Head of caudate nucleus (tissue), 42 donors: ENCODE measurements at places on chromosomes 5 and 9.

GRCh38 chr5:57862942-57863341, 380.3 kb upstream of the ACTBL2 start:
- no peak for DNase-seq

DNA sequence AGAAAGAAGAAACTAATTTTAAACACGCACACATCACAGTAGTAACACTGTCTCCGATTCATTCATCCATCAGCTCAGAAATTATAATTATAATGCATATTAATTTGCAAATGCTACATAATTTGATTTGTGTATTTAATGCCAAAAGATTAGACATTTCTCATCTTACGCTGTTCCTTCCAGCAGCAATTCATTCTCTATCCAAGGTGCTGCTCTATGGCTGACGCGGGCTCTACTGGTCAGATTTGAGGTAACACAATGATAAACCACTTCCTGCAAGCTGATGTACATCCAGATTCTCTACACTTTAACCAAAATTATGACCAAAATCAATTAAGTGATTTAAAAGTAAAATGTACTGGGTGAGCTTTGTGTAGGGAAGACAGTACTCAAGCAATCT, 77.9 kb upstream of the ICE1 start:
- no peak for DNase-seq

- DNase-seq: no peak
Measured at GRCh38 chr9:20382460-20383071, 239.7 kb downstream of the MLLT3 start.

GRCh38 chr5:171632616-171633015, 153.0 kb upstream of the SMIM23 start:
- no peak for DNase-seq

DNA sequence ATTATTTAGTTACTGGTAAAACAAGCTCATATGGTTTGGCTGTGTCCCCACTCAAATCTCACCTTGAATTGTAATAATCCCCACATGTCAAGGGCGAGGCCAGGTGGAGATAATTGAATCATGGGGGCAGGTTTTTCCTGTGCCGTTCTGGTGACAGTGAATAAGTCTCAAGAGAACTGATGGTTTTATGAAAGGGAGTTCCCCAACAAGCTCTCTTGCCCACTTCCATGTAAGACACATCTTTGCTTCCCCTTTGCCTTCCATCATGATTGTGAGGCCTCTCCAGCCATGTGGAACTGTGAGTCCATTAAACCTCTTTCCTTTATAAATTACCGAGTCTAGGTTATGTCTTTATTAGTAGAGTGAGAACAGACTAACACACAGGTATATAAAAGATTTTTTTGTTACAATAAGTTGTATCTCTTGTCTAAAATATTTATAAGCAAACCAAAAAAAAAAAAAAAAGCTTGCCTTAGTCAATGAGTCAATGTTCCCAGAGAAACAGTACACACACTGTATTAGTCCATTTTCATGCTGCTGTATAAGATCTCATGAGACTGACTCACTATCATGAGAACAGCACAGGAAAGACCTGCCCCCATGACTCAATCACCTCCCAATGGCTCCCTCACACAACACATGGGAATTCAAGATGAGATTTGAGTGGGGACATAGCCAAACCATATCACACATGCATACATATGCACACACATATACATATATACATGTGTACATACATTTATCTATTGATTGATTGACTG, 138.3 kb downstream of the BASP1 start:
- DNase-seq: no peak

GRCh38 chr5:146813346-146814157, 65.0 kb downstream of the PPP2R2B start:
- DNase-seq: no peak

DNA sequence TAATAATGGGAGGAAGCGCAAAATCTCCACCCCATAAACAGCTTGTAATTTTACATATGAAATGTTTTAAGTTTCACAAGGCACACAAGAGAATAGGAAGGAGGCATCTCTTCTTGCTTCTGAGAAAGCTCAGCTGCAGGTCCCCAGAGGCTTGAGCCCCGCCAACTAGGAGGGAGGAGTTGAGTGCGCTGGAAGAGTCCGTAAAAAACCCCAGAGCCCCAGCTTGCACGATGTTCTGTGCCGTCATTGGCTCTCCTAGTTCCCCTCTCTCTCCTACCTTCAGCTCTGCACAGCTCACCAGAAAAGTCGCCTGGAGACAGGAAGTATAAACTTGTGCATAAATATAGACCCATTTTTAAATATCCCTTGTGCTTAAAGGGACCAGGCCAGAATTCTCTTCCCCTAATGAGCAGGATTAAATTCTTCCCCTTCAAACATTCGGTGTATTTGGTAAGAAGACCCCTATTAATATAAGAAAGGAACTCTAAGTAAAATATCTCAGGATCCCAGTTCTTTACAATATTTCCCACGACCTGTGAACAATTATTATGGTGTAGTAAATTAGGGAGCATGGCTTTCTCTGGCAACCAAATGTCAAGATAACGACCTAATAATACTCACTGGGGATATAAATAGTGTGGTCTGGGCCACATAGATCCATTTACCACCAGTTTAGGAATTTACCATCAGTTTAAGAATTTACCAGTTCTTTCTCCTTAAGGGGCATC, 13.7 kb downstream of the GLRX start:
- DNase-seq: peak; percentile 10

DNA sequence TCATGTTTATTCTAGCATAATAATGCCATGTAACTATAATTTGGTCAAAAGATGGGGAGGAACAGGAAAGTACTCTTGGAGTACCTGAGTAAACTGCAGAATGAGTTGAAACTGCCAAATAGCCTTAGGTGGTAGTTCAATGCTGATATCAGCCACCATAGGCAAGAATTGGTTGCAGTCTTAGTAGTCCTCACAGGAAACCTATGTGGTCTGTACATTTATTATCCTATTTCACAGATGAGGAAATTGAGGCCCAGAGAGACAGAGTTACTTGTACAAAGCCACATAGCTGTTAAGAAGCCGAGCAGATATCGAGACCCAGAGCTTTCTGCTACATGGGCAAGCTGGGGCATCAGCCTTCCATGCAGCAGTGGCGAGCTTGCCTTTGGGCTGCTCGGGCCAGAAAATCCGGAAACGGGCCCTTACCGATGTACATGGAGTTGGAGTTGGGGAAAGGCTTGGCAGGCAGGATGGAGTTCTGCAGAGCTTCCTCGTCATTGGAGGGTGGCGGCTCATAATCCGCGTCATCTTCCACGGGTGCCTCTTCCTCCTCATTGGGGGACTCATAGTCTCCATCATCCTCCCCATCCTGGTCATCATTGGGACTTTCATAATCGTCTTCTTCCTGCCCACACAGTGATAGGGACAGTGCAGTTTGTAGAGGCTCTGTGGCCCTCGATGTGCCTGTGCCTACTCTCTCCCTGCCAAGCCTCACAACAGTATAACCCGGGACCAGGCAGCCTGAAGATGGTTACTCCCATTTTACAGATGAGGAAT, 27.1 kb downstream of the LCP2 start:
- no peak for DNase-seq

DNA sequence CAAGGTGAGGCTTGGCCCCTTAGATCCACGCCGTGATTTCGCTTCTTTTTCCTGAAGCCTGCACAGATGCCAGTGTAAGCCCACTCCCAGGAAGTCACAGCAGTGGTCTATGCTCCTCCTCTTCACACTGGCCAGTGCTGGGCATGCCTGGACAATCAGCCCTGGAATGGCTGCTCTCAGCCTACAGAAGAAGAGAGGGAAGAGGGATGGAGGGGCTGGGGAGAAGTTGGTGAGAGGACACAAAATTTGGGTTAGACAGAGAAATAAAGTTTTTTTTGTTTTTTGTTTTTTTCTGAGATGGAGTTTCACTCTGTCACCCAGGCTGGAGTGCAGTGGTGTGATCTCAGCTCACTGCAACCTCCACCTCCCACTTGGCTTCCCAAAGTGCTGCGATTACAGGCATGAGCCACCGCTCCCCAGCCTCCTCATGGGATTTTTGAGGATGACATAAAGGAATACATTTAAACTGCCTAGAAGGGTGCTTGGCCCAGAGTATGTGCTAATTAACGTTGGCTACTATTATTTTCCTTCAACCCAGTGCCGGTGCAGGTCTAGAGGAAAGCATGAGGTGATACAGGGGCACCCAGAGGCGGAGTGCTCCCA, 830 bp downstream of the S100Z start:
- DNase-seq: peak; percentile 84

GRCh38 chr9:90915693-90916092, 114.1 kb downstream of the SYK start:
- no peak for DNase-seq

GRCh38 chr9:694092-694402, 147.4 kb upstream of the DMRT1 start:
- no peak for DNase-seq

DNA sequence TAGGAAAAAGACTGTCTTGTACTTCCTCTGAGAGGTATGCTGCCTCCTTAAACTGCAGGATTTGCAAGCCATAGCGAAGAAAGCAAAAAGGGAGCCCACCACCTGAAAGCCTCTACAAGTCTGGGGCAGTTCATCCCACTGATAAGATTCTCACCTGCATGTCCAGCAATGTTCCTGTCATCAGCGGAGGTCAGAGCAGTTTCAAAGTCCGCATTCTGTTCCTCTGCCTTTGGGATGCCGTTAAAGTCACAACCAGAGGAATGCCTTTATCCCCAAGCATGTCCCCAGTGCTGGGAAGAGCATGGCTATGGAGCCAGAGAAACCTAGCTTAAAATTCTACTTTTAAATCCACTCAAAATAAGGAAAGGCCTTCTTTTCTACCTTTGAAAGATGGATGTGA, 220.5 kb downstream of the GLIS3 start:
- DNase-seq: no peak

DNA sequence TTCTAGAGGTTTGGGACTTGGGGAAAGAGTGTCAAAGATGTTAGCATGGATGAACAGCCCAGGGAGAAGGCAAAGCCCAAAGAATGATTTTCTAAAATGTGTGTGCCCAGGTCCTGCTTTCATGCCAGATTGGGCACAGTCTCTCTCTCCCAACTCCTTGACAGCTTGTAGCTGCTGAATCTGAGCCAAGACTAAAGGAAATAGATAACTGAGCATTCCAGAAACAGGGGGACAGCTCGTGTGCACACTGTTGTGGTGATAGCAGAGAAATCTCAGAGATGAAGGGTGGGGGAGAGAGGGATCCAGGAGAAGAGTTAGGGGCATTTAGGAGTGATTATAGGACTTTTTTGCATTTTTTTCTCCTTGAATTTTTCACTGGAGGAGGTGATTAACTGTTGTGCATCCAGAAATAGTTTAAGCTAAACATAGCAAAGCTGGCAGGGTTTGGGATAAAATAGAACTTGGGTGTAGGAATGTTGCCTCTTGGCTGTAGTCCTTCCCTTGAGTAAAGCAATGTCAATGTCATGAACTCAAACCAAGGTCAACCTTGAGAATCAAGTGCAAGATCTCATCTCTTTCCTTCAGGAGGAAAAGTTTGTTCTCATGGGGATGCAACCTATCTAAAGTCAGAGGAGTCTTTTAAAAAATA, 245.9 kb downstream of the SH3GL2 start:
- DNase-seq: no peak

GRCh38 chr9:132142924-132143323, 18.9 kb upstream of the NTNG2 start:
- DNase-seq: no peak

DNA sequence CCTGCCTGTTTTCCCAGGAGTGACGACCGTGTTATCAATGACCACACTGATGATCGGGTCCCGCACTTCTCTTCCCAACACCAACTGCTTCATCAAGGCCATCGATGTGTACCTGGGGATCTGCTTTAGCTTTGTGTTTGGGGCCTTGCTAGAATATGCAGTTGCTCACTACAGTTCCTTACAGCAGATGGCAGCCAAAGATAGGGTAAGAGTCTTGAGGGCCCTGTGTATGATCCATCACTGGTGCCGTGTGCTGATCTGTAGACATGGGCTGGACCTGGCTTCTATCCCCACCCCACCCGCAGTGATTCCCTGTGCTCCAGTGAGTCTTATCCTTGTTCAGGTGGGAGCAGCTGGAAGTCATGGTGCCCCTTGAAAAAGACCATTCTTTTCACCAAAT, 26.0 kb downstream of the GABRP start:
- no peak for DNase-seq

DNA sequence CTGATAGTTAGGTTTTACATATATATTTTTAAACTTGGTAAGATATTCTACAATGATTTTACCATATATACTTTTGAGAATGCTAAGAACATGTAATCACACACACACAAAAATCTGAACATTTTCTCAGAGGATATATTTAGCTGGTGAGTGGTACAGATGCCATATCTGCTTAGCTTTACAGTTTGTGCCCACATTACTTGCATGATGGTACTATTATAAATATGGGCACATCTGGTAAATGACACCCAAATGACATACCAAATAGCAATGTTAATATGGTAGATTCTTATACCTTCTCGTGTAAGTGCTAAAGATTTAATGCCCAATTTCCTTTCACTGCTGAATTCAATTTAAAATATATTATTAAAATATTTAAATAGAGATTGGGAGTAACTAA, 56.6 kb downstream of the LSM11 start:
- DNase-seq: no peak

GRCh38 chr5:31771500-31771899, 132.6 kb downstream of the PDZD2 start:
- no peak for DNase-seq

GRCh38 chr5:112388074-112388473, 31.0 kb downstream of the EPB41L4A start:
- no peak for DNase-seq

DNA sequence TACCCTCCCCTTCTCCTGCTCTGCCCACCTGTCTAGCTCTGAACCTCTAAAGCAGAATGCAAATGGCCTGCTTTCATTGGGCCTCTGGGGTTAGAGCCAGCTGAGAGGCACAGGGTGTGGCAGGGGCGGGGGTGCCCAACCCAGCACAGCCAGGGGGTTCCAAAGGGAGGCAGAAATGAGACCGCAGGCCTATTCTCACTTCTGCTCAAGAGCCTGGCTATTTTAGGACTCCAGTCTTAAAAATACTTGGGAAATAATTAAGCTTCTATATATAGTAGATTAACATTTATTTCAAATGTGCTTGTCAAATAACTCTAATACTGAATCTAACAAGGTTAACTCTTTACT, 5.7 kb downstream of the QSOX2 start:
- DNase-seq: no peak

DNA sequence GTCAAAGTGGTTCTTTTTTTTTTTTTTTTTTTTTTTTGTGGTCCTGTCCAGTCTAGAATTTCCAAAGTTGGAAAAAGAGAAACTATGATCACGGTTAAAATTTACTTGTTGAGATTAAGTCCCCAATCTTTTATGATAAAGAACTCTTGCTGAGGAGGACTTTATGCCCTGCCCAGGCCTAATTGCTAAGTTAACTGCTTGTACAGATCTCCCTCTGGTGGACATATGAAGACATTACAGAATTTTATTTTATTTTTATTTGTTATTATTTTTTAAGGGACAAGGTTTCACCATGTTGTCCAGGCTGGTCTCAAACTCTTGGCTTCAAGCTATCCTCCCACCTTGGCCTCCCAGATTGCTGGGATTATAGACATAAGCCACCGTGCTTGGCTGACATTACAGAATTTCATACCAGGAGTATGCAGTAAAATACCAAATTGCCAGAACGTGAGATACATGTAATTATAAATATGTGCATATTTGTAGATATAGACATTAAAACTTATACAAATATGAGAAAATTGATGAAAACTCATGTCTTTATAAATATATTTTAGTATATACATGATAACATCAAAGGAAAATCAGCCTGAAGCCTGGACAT, 91.2 kb downstream of the RFK start:
- DNase-seq: no peak

- DNase-seq: no peak
Measured at GRCh38 chr5:6675784-6676491, 37.3 kb upstream of the TENT4A start.
